ENCODE measurements at places on chromosomes 5 and 9. TPM values are rescaled to one million over a fixed set of nuclear protein-coding genes. Genes with fewer than 3 reads are reported as not detected.

Gene ZNF366
- not detected for total RNA-seq

Gene SNX30
- total RNA-seq: 4.3 TPM

Gene FOXI1
- not detected for total RNA-seq

Gene PCDHGA1
- 0.34 TPM for total RNA-seq

Gene RFESD
- 3.1 TPM for total RNA-seq

Gene TEK
- total RNA-seq: 0.08 TPM

Gene PRELID2
- 7.0 TPM for total RNA-seq

Gene TRIM52
- total RNA-seq: 6.6 TPM

Gene WNT8A
- not detected for total RNA-seq

Gene LECT2
- total RNA-seq: not detected

Gene PDLIM4
- 0.26 TPM for total RNA-seq

Gene PITX1
- 34.6 TPM for total RNA-seq

Gene GRIN3A
- not detected for total RNA-seq

Gene GPR150
- total RNA-seq: 0.07 TPM

Gene GGTA1
- not detected for total RNA-seq

Gene SLC38A9
- 22.2 TPM for total RNA-seq

Gene GOLGA2
- total RNA-seq: 49.0 TPM

Gene SERF1B
- total RNA-seq: 69.7 TPM

Gene ABO
- not detected for total RNA-seq

Gene SPINK13
- not detected for total RNA-seq

Gene CRHBP
- total RNA-seq: 0.24 TPM

Gene EIF4E1B
- total RNA-seq: not detected

Gene FST
- 13.3 TPM for total RNA-seq

Gene C9
- not detected for total RNA-seq

Gene IL3
- total RNA-seq: not detected

Gene DIRAS2
- not detected for total RNA-seq

Gene CNTNAP3B
- 16.6 TPM for total RNA-seq

Gene LCN12
- total RNA-seq: 1.1 TPM

Gene PCDHGA10
- total RNA-seq: 0.01 TPM

Gene ANXA2R
- total RNA-seq: 2.3 TPM

Gene RETREG1
- 2.3 TPM for total RNA-seq

Gene HTR4
- not detected for total RNA-seq

Gene CCNJL
- total RNA-seq: 12.9 TPM

Gene KIF4B
- total RNA-seq: not detected
